ENCODE measurements at places on chromosomes 5 and 9. TPM values are rescaled to one million over a fixed set of nuclear protein-coding genes. Genes with fewer than 3 reads are reported as not detected.

DNA sequence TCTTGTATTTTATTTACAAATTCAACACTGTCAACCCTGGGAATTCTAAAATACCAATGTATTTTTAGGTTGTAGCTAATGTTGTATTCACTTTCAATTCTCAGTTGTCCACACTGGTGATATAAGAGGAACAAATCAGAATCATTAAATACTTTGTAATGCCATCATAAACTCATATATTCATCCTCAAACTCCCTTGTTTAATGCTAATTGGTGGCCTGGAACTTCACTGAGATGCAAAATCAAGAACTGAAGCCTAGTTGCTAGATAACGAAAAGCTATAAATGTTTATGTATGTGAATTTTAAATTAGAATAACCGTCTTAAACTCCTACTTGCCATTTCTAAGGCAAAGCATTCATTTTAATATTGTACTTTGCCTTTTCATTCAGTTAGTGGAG lies 274.7 kb downstream of the RAB3C start:
- no peak for DNase-seq

- DNase-seq: no peak
Measured at GRCh38 chr9:25261445-25261844, 416.8 kb downstream of the TUSC1 start.

DNA sequence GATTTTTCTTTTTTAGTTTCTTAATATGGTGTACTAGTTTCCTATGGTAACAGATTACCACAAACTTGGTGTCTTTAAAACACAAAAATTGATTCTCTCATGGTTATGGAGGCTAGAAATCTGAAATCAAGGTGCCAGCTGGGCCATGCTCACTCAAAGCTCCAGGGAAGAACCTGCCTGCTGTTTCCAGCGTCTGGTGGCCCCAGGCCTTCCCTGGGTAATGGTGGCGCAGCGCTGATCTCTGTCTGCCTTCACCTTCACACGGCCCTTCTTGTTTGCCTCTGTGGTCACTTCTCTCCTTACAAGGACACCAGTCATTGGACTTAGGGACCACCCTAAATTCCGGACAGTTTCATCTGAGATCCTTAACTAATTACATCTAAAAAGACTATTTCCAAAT lies 70.5 kb upstream of the GFPT2 start:
- DNase-seq: no peak

DNA sequence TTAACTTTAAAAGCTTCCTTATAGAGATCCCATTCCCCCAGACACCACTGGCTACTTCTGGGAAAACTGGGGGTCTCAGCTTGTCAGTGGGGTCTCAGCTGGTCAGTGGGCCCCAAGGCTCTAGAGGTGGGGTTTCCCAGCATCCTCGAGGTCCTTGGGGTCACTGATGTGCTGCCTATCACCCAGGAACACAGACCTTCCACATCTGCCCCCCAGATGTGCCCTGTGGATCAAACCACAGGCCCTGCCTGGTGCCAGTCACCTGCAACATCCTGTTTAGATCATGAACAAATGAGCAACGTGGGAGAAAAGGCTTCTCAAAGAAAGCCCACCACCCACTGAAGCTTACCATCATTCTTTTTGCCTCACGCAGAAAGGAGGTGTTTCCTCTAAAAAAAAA lies 165.6 kb upstream of the FSTL4 start:
- no peak for DNase-seq

- no peak for DNase-seq
Measured at GRCh38 chr9:105330201-105330600, 85.8 kb downstream of the SLC44A1 start.

GRCh38 chr5:88094403-88094802 lies 174.2 kb downstream of the TMEM161B start:
- no peak for DNase-seq

- no peak for DNase-seq
Measured at GRCh38 chr5:68251386-68251785, 35.8 kb downstream of the PIK3R1 start.

- peak; percentile 66 for DNase-seq
Measured at GRCh38 chr5:93620487-93621326, 37.7 kb downstream of the NR2F1 start.

- DNase-seq: no peak
Measured at GRCh38 chr9:109683521-109683920, 96.5 kb upstream of the PALM2AKAP2 start.

DNA sequence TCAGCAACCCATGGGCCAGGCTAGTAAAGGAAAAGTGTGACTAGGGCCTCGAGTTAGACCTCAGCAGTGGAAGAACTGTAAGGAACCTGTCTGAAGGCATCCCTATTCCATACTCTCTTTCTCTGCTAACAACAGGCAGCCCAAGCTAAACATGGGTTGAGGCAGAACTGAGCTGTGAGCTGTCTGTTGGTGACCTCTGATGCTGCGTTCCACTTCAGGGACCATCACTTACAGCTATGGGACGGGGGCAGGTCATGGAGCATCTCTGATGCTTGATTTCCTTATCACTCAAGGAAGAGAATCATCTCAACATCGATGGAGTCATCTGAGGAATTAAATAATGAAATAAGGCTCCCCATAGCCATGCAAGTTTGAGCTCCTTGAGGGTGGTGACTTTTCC lies 174.8 kb downstream of the ACTL7B start:
- DNase-seq: no peak

GRCh38 chr9:97774673-97775072 lies 77.5 kb upstream of the XPA start:
- no peak for DNase-seq

DNA sequence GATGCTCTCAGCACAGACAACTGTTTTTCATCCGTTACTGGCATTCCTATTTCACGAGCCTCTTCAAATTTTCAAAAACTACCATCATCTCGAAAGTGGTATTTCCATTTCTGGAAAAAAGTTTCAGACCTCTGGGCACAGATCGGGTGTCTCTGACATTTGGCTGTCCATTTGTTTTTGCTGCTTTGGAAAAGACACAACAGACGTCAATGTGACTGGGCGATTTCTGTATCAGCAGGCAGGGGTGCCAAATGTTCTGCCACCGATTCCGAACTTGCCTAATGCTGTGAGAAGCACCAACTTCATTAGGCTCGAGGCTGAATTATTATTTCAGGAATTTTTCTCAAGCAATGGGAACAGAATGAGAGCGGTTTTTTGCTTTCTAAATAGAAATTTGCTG lies 105.6 kb downstream of the ARSB start:
- DNase-seq: no peak

DNA sequence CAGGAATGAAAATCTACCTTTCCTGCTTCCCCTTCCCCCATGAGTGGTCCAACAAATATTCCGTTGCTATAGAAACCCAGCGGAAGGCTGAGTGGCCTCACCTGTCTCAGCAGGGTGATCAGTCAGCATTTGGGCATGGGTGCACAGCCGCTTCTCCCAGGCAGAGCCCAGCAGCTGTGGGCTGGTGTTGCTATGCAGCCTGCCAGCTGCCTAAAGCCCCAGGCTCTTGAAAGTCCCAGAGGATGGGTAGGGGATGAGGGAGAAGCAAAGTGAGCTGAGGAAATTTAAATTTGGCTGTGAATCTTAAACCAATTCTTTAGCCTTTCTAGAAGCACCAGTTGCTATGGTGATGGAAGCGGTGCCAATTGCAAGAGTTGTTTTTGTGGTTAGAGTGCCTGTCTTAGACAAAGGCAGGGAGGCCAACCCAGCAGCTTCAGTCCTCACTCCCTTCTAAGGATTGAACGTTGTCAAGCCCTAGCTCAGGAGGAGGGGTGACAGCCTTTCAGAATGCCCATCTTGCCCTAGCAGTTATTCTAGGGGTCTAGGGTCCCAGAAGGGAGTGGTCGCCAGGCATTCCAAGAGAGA lies 151.5 kb upstream of the PITX1 start:
- no peak for DNase-seq

Gene MYMK
- total RNA-seq: not detected

Gene DNM1
- 36.1 TPM for total RNA-seq

Gene MCIDAS
- total RNA-seq: not detected

Gene GDA
- total RNA-seq: 0.97 TPM

Gene PCDHB14
- 0.43 TPM for total RNA-seq

Gene WWC1
- 2.2 TPM for total RNA-seq

Gene IFNK
- not detected for total RNA-seq
